ENCODE measurements at places on chromosomes 12 and 14. TPM values are rescaled to one million over a fixed set of nuclear protein-coding genes. Genes with fewer than 3 reads are reported as not detected.

OR10G2 gene
- not detected for total RNA-seq

TCL1B gene
- not detected for total RNA-seq

RNASE1 gene
- total RNA-seq, result 3.3 TPM

GEMIN2 gene
- 27.3 TPM for total RNA-seq

- DNase-seq, result no peak
These were observed 53.9 kb downstream of the ANAPC7 start for GRCh38 chr12:110349514-110350151.
